ENCODE measurements at places on chromosomes 16 and 17.

DNA sequence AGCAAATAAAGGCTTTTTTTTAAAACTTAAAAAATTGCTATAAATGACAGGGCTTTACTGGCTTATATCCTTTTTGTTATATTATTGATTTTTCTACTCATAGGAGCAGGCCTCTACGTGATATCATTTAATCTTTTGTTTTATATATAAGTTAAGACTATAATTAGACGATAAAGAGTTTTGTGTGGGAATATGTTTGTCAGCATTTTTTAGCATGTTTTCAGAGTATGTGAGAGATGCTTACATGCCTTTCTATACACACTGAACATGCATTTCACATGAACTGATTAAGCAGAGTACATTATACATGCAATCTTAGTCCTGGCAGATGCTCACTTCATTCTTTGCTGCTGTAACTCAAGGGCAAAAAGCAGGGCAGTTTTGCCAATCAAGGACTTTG is 7.7 kb upstream of the KRT222 start:
- DNase-seq, result no peak

DNA sequence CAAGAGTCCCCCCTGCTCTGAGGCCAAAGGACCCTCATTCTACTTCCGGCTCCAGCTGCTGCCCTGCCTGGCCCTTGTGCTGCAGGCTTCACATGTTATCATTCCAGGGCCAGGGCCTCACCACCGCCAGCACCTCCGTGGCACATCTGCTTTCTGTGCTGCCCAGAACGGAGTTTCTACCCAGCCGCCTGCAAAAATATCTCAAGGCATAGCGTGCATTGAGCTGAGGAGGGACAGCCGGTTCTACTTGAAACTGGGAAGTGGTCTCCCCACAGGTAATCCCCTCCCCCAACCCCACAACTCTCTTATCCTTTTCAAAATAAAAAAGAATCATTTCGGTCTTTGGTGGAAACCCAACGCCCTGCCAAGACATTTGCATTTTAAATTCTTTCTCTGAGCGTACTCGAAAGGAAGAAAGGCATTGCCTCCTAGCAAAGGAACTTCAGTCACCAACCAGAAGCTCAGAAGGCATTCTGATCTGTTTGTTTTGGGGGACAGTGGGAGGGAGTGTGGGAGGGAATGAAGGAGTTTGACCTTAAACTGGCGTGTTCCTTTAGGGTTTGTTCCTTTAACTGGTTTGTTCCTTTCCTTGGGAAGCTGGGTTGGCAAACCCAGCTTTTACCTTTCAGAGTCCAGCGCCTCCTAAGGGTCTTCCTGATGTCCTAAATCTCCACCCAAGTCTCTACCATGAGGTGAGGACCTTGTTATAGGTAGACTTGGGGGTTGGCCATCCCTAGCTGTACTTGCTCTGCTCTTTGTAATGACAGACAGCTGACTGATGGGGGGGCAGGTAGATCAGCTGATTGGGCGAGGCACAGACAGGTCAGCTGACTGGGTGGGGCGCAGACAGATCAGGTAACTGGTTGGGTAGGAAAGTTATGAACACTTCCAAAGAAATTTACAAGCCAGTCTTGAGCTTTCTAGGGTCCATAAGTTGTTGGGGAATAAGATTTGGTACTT is 33.4 kb upstream of the PIK3R6 start:
- no peak for DNase-seq

DNA sequence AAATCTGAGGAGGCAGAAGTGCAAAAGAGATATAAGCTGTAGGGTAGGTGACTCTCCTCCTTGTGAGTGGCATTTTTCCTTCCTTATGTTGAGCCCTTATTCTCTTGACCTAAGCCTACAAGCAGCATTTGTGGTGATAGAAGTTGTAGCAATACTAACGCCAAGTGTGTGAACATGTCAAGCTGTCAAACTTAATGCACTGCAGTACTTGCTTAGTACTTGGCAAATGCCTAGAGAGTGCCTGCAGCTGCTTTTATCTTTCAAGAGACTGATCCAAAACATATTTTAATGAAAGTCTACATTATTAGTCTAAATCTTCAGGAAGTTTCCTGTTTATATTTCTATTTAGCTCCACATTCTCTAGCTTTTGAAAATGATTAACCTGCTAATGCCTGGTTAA is 83.2 kb downstream of the CNTNAP4 start:
- DNase-seq, result no peak

GRCh38 chr17:65092262-65092661 is 35.7 kb upstream of the GNA13 start:
- no peak for DNase-seq

DNA sequence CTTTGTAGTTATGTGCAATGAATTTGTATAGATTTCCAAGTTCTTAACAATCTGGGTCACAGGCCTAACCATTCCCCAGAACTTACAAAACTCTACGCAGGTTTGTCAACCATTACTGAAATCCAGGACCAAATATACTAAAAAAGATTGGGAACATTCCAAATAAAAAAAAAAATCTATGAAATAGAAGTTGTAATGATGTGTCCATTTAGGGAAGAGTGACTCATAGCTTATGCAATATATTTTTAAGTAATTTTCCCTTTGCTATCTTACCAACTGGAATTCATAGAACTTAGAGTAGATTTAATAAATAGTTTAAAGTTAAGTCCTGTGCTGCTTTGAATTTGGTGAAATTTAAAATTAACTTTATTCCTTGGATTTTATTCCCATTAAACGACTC is 393.2 kb downstream of the PMP22 start:
- no peak for DNase-seq

GRCh38 chr17:55668312-55668920 is 54.2 kb downstream of the TMEM100 start:
- no peak for DNase-seq

DNA sequence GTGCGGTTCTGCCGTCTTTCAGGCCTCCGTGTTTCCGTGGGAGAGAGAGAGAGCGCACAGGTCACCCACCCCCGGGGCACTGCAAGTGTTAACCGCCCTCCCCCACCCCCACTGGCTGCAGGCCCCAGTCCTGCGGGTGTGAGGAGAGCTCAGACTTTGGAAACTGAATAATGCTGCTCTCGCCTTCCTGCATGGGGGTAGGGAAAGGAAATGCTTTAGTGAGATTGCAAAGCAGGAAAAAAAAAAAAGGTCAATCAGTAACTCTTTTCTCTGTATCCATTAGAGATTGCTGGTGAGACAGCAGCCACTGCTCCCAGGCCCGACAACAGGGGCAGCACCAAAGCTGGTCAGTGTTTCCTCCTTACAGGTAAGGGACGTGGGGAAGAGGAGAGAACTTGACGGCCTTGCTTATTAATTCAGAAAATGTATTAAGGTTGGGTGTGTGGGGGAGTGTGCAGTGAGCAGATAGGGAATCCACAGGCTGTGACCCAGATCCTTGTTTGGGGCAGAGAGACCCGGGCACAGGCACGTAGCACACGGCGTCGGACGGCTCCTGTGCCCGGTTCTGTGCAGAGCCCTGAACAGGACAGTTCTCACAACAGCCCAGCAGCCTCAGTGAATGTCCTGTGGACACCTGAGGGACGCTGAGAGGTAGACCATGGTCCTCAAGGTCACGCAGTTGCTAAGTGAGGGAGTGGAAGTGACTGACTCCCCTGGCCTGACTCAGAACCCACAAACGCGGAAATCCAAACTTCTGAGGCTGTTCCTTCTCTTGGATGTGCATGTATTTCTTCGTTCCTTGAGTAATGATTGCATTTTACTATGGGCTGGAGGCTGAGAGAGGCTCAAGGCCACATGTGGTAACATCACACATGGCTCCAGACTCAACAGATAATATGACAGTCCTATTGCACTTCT is 156.5 kb downstream of the FOXL1 start:
- DNase-seq, result no peak

- DNase-seq, result no peak
Measured at GRCh38 chr17:83065660-83066542, 13.5 kb upstream of the METRNL start.

DNA sequence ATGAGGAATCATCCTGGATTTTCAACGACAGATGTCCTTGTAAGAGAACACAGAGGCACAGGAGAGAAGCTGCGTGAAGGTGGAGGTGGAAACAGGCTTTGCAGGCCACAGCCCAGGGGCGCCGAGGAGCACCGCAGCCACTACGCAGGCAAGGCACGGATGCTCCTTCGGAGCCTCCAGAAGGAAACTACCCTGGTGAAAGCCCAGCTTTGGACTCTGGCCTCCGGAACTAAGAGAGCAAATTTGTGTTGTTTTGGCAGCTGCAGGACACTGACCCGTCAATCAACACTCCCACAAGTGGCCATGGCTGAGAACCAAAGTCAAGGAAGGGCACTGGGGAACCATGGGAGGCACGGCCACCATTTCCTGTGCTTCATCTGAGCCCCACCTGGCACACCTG is 3.4 kb downstream of the ARL16 start:
- DNase-seq, result no peak

GRCh38 chr16:10610499-10611184 is 30.2 kb upstream of the EMP2 start:
- no peak for DNase-seq

GRCh38 chr16:4293822-4294457 is 21.1 kb upstream of the TFAP4 start:
- DNase-seq, result no peak

GRCh38 chr17:67390006-67390645 is 13.0 kb downstream of the PITPNC1 start:
- no peak for DNase-seq

DNA sequence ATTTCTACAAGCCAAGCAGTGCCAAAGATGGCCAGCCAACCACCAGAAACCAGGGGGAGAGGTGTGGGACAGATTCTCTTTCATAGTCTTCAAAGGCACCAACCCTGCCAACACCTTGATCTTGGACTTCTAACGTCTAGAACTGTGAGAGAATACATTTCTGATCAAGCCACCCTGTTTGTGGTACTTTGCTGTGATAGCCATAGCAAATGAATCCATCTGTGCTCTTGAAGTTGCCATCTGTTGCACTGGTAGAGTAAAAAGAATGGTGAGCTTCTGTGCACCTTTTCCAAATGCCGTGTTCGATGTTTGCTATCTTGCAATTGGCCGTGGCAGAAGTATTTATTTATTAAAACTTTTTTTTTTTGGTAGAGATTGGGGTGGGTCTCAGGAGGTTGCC is 16.7 kb upstream of the ADGRG1 start:
- DNase-seq, result no peak

DNA sequence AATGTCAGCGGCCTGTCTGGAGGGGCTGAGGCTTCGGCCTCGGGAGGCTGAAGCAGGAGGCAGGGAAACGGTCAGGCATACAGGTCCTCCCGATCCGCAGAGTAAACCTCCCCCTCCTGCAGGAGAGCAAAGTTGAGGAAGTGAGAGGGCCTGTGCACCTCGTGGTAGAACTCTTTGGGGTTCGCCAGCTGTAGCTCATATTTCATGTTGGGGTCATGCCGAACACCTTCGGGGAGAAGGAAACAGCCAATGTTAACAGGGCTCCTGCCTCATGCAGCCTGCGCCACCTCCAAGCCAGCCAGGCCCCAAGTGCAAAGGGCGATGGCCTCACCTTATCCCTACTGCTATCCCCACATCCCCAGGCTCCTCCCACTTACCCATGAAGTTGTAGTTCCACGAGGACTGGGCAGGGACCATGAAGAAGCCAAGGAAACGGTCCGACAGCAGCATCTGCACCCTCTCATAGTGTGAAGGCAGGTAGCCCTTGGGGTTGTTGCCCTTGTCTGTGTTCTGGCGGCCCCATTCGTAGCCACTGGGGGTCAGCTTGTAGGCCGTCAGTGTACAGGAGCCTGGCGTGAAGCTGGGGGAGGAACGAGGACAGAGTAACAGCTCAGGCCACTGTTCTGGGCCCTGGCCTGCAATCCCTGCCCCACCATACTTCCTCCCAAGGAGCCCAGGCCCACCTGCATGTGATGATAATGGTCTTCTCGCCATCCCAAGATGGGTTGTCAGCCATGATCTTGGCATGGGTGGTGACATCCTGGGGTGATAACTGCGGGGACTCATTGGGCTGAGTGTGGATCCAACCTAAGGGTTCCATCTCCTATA is 1.3 kb upstream of the RILP start:
- no peak for DNase-seq

DNA sequence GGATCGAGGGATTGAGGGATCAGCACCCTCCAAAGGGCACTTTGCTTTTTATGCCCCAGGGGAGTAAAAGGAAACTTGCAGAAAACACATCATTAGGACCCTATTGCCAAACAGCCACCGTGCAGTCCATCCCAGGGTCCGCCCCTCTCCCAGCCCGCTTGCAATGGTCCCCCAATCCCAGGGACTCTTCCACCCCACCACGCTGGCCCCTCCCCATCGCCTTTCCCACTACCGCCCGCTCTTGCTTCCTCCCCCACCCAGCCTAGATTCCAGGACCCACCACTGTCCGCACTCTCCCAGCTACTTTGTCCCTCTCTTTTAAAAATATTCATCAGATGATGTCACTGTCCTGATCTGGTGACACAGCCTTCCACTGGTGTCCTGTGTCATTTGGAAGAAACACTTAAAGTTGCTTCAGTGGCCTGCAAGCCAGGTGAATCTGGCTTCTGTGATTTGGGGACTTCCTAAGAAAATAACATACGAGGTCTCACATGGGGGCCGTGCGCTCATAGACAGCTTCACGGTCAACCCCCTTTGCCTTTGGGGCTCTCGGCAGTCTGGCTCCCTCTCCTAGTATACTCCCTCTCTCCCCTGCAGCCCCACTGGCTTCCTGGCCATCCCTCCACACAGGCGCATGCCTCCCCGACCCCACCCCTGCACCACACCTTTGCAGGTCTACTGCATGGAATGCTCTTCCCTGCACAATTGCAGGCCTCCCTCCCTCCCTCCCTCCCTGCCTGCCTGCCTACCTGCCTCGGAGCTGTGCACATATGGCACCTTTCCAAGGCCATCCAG is 127.9 kb downstream of the RBFOX3 start:
- DNase-seq, result no peak

- no peak for DNase-seq
Measured at GRCh38 chr17:74272731-74273201, 1.3 kb upstream of the DNAI2 start.

DNA sequence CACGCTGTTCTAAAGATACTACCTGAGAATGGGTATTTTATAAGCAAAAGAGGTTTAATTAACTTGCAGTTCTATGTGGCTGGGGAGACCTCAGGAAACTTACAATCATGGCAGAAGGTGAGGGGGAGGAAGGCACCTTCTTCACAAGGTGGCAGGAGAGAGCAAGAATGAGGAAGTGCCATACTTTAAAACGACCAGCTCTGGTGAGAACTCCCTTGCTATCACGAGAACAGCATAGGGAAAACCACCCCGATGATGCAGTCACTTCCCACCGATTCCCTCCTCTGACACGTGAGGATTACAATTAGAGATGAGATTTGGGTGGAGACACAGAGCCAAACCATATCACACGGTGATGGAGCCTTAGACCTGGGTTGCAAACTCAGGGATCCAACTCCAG is 317.5 kb upstream of the EEF2KMT start:
- no peak for DNase-seq

Data from NB4 (cell line).